OCI-LY7 (cell line): ENCODE measurements at places on chromosomes 2 and 18. TPM values are rescaled to one million over a fixed set of nuclear protein-coding genes. Genes with fewer than 3 reads are reported as not detected.

DNA sequence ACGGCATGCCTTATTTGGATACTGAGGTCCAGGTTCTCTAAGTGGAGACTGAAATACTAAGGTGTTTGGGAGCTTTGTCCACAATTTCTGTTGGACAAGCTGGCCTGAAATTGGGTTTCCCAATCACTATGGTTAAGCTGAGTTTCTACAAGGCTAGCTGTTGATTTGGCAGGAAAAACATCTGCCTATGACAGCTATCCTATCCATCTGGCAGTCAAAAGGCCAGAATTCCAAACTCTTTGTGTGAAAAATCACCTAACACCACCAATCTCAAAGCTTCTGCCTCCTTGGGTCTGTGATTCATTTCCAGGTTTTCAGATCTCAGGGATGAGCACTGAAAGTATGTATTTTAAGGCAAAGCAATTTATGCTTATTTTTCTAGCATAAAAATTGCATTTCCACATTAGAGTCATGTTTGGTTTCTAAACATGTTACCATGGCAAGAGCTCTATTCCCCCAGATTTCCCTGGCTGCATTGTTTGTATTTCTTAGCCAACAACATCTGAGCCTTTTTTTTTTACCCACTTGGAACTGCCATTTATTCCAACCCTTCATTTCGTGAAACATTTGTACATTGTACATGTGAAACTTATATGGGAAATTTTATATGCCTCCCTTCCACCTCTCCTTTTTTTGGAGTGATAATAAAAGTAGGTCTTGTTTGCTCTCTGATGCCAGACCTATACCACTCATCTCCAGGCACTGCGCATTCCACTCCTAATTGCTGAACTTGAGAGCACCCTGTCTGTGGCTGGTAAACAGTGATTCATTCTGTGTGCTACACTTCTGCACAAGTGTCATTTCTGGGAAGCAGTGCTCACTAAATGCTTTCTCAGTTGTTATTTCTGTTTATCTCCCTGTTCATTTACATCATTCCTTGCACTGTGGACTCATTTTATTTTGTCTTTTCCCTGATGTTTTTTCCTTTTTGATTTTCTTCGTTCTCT, 15.9 kb upstream of the CCDC85A start:
- DNase-seq: no peak

DNA sequence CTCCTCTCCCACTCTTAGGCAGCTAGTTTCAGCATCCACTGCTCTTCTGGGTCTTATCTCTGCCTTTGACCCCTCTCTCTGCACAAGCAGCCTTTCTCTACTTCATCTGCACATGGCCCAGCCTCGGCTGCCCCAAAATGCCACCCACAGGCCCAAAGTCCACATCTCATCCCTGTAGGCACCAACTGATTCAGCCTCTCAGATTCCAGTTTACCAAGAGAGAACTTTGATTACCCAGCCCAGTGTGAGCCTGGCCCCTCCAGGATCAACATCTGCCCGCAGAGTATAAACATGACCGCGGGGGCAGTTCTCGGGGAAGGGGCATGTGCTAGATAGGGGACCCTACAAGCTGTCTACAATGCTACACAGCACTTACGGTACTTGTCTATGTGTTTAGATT, 141.7 kb downstream of the RTN4 start:
- no peak for DNase-seq

The ARHGEF33 gene
- total RNA-seq: not detected in 2 replicates

DNA sequence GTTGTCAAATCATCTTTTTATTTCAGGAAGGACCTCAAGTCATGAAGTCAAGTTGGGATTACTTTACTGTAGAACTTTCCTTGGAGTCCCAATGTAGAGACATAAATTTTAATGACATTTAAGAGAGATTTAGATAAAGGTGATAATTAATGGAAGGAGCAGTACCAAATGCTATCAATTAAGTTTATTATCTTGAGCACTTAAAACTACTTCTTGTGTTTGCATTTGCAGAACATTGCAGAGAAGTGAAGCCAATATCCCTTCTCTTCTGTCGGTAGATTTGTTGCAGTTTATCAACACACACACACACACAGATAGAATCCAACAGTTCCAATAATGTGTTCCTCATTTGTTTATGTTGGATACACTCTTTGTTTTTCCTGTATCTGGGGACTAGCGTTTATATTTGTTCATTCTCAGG, 570.7 kb downstream of the EPHA4 start:
- DNase-seq: no peak

- no peak for DNase-seq
Observed at GRCh38 chr2:138275292-138275690, 226.3 kb upstream of the SPOPL start.

The GBX2 gene
- not detected in 2 replicates for total RNA-seq

DNA sequence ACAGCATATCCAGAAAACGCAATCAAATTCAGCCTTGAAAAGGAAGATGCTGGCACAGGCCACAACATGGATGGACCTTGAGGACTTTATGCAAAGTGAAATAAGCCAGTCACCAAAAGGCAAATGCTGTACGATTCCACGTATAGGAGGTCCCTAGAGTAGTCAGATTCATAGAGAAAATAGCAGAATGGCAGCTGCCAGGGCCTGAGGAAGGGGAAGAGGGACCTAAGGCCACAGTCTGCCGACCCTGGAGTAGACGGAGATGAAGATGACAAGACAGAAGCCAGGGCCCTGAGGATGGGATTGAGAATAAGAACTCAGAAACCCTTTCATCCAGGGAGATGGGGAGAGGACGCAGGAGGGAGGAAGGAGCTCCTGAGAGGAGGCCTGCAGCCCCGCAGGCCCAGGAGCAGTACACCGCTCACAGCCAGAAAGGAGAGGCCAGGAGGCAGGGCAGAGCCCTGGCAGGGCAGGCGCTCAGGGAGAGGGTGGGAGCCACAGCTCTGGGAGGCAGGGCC, 8.1 kb upstream of the MTERF4 start:
- DNase-seq: no peak

The FHL2 gene
- 0.26 TPM in 1 of 2 replicates, not detected in the other for total RNA-seq

DNA sequence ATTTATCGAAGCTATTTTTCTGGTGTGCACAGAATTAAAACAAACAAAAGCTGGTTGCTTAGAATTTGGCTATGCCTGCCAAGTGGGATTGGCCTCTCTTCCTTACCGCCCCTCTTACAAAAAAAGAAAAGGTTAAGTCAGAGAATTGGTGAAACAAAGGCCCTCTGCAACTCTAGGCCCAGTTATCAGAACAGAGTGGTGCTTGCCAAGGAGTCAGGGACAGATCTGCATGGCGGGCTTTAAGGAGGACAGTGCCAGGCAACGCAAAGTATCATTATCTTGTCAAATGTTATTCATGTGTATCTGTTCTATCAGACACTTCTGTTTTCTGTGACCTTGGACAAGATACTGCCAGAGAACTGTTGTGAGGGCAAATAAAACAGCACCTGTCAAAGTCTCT, 78.3 kb downstream of the TGIF1 start:
- no peak for DNase-seq

DNA sequence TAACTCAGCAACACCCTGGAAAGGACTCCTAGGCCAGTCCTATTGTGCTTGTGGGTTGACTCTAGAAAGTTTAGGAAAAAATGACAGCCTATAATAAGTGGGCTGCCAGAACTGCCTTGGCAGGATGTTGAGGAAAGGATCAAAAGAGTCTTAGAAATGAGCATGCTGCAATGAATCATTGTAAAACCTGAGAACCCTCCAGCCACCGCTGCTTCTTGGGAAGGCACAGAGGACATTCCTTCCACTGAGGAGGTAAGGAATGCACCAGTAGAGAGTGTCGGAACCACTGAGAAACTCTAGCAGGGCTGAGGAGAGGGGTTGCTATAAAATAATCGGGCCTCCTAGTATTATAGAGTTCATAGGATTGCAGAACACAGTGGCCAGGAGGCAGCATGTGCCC, 146.7 kb upstream of the SMIM21 start:
- DNase-seq: no peak

The IKZF2 gene
- 20.0 and 23.3 TPM in 2 replicates for total RNA-seq

GRCh38 chr2:195659982-195660890, 3.2 kb downstream of the SLC39A10 start:
- peak; percentile 85 for DNase-seq

The DNAJC5G gene
- total RNA-seq: 18.1 and 18.2 TPM in 2 replicates

GRCh38 chr2:17643031-17643615, 102.6 kb downstream of the VSNL1 start:
- DNase-seq: no peak

The GALNT14 gene
- total RNA-seq: 20.1 and 25.6 TPM in 2 replicates

The PDE1A gene
- total RNA-seq: not detected in 2 replicates
